ENCODE measurements at places on chromosomes 13 and 19. TPM values are rescaled to one million over a fixed set of nuclear protein-coding genes. Genes with fewer than 3 reads are reported as not detected.

Gene SBNO2
- total RNA-seq: 72.7 TPM

Gene ZNF492
- under 0.01 TPM for total RNA-seq

Gene RFPL4AL1
- not detected for total RNA-seq

Gene ARHGAP33
- total RNA-seq: 6.2 TPM

Gene MUC16
- total RNA-seq: not detected

Gene ZNF264
- 51.0 TPM for total RNA-seq

Gene ZNF763
- 2.7 TPM for total RNA-seq

Gene DNAAF3
- 0.65 TPM for total RNA-seq

Gene TEX29
- total RNA-seq: not detected

Gene ZNF253
- 3.2 TPM for total RNA-seq

Gene CFD
- 1.7 TPM for total RNA-seq

Gene ASPDH
- total RNA-seq: not detected

Gene SMARCA4
- total RNA-seq: 74.2 TPM

Gene NPAS1
- total RNA-seq: 0.09 TPM

Gene DAND5
- total RNA-seq: not detected

Gene SIGLEC5
- not detected for total RNA-seq

Gene PSENEN
- total RNA-seq: 9.5 TPM

Gene TNNT1
- 3.0 TPM for total RNA-seq
